ENCODE measurements at places on chromosomes 2 and 18.

DNA sequence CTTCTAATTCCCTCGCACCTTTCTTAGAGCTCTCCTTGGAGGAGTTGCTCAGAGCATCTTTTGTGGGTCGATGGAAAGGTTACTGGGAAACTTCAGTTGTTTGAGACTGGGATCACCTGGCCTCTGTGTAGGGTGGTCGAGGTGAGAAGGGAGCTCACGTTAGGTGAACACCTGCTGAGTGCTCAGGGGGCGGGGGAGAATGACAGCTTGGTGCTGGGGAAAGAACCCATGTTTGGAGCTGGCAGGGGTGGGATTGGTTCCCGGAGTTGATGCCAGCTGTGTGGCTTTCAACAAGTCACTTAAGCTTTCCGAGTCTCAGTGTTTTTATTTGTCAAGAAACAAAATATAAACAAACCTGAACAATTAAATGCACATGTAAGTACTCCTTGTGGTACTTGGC lies 122.3 kb downstream of the GLI2 start:
- DNase-seq: no peak

- DNase-seq: peak; percentile 96
Measured at GRCh38 chr2:40625849-40626248, 174.0 kb upstream of the SLC8A1 start.

GRCh38 chr2:112758711-112759110 lies 5.7 kb downstream of the CKAP2L start:
- no peak for DNase-seq

- peak; percentile 76 for DNase-seq
Measured at GRCh38 chr2:62409442-62409841, 96.6 kb downstream of the TMEM17 start.

GRCh38 chr2:189191766-189192165 lies 12.2 kb upstream of the COL5A2 start:
- DNase-seq: no peak

DNA sequence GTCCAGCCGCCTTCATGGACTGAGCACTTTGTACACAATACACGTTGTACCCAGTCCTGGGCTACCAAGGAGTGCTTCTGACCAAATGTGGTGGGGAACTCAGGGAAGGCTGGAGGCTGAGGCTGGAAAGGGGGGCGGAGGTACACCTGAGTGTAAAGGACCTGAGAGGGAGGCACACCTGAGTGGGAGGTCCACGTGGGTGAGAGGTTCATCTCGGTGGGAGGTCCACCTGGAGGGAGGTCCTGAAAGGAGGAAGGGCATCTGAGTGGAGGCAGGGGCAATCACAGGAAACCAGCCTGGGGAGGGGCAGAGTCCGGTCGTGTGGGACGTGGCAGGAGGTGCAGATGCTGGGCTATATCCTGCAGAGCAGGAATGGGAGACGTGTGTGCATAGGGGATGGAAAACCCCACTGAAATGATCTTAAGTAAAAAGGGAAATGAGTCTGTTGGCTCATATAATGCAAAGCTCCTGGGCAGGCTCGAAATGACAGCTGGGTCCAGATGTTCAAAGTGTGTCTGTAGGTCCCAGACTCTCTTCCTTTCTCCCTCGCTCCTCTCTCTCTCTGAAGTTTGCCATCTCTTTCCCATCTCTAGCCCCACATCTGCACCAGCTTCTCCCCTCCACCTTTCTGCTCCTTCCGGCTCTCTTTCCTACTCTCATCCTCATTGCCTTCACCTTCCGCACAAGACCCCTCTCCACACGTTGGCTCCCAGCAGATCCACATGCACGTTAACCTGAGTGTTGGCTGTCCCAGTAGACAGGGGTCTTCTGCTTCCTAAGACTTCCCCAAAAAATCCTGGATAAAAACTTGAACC lies 137.7 kb downstream of the PXDN start:
- DNase-seq: no peak

DNA sequence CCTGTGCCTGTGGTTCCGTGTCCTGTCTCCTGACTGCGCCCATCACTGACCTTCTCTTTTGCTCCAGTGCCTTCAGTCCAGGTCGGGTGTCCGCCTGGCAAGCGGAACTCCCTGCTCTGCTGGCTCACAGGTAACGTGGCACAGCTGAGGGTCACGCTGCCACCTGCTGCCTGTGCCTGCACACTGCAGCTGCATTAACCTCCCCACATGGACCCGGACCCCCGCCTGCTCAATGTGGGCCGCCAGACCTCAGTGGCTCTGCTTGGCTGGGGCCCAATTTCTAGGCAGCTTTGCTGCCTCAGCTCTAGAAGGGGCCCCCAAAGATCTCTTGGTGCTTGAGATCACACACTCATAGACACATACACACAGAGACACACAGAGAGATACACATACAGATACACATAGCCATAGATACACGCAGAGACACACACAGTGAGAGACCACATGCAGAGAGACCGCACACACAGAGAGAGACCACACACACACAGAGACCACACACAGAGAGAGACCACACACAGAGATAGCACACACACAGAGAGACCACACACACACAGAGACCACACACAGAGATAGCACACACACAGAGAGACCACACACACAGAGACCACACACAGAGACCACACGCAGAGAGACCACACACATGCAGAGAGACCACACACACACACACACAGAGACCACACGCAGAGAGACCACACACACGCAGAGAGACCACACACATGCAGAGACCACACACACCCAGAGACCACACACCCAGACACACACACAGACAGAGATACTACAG lies 14.9 kb upstream of the CNNM3 start:
- DNase-seq: peak; percentile 56

GRCh38 chr2:48510329-48510728 lies 19.6 kb upstream of the STON1 start:
- no peak for DNase-seq

DNA sequence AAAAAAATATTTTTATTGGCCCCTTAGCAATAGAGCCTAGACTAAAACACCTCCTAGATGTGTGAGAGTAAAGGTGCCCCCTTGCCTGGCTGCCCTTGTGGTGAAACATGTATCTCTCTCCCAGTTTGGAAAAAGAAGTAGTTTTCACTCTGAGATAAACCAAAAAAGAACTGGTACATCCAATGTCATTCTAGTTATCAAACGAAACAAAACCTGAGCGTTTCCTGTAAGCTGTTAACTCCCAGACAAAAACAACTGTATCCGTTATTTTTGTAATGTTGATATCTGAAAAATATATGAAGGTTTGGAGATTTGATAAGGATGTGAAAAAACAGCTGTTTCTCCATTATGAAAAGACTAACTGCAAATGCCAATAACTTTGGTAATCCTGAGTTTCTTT lies 24.3 kb downstream of the HEATR5B start:
- no peak for DNase-seq
